Endodermal cell (in vitro differentiated cells): ENCODE measurements at places on chromosomes 2 and 18. TPM values are rescaled to one million over a fixed set of nuclear protein-coding genes. Genes with fewer than 3 reads are reported as not detected.

DNA sequence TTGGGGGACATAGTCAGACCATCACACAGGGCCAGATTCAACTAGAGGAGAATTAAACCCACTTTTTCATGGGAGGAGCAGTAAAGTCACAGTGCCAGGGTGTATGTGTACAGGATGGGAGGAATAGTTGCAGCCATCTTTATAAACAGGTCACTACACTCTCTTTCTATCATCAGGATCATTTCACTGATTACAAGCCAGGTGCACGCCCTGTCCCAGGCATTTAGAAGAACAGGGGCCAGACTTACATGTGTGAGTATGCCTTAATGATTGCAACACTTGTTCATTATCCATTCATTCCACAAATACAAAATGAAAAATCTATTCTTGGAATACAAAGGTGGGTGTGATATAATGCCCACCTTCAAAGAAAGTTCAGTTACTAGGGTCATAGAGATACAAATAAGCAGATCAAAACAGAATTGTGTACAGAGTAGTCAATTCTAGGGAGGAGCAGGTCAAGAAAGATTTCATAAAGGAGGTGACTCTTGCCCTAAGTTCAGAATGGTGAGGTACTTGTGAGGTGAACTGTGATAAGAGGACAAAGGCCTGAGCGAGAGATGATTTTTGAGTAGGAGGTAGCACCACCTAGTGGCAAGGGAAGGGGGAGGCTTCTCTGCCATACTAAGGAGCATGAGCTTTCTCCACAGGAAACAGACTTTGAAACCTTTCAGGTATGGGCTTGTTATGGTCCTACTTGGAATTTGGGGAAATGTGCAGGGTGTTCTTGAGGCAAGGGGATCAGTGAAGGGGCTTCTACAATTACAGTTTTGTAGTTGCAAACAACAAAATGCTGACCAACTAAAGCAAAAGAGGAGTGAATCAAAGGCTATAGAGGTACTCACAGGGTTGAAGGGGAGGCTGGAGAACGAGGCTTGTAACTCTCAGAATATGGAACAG lies 156.3 kb downstream of the SUCLG1 start:
- no peak overlapping the region for H3K4me3 ChIP-seq
- H3K27ac ChIP-seq: no peak overlapping the region
- no peaks in the 10 kb centered on the region for H3K4me1 ChIP-seq

GRCh38 chr2:136215908-136216472 lies 98.0 kb upstream of the CXCR4 start:
- no peaks in the 10 kb centered on the region for H3K27me3 ChIP-seq
- no peak for DNase-seq
- no peak overlapping the region for H3K27ac ChIP-seq
- no peaks in the 10 kb centered on the region for H3K36me3 ChIP-seq
- no peak overlapping the region for H3K4me3 ChIP-seq

GRCh38 chr2:39779341-39779851 lies 338 bp upstream of the THUMPD2 start:
- peak overlapping the region; percentile 99 for H3K4me3 ChIP-seq
- peaks cover 8% of the 10 kb centered on the region for H3K36me3 ChIP-seq
- peaks cover 2% of the 10 kb centered on the region for H3K4me1 ChIP-seq
- no peak for DNase-seq
- no peaks in the 10 kb centered on the region for H3K27me3 ChIP-seq

Gene KIF5C
- total RNA-seq: 39.1 to 50.1 TPM (median 39.7 TPM) in 3 replicates

Gene SH3RF3
- total RNA-seq: 1.8 TPM in 2 replicates
